ENCODE measurements at places on chromosomes 16 and 17. TPM values are rescaled to one million over a fixed set of nuclear protein-coding genes. Genes with fewer than 3 reads are reported as not detected.
A peak's percentile ranks its signal among the peaks of the same experiment; 100 is the strongest.

Gene ZNF213
- polyA plus RNA-seq: 13.2 TPM

- DNase-seq: no peak
Observed at GRCh38 chr16:73285436-73286201, 237.7 kb upstream of the ZFHX3 start.

- DNase-seq: peak; percentile 89
Observed at GRCh38 chr17:79294459-79295071, 219.9 kb downstream of the ENGASE start.

DNA sequence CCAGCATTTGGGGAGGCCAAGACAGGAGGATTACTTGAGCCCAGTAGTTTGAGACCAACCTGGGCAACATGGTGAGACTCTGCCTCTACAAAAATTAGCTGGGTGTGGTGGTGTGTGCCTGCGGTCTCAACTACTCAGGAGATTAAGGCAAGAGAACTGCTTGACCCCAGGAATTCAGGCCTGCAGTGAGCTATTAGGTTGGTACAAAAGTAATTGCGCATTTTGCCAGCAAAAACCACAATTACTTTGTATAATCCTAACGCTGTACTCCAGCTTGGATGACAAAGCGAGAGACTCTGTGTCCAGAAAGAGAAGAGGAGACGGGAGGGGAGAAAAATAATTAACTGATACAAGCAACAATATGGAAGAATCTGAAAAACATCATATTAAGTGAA, 32.7 kb downstream of the YWHAE start:
- DNase-seq: no peak

DNA sequence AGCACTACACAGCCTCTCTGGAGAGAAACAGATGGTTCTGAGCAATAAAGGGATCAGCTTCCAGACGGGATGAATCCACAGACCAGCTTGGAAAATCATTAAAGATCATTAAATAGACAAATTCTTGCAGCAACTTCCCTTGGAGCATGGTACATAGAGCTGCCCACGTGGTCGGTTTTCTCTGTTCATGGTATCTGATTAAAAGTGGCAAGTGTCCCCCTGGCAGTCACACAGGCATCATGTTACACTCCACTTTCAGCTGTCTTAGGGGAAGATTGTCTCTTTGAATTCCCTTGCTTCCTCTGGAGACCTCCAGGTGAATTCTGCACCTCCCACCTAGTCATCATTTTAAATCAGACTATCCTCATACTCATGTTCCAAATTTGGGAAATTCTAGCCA, 92.2 kb upstream of the CACNG3 start:
- peak; percentile 10 for DNase-seq

Gene XAF1
- 18.8 TPM for polyA plus RNA-seq

Gene SULT1A4
- polyA plus RNA-seq: 28.7 TPM

GRCh38 chr16:79247386-79247785, 353.2 kb downstream of the MAF start:
- no peak for DNase-seq

Gene MYO1D
- 27.1 TPM for polyA plus RNA-seq

GRCh38 chr16:17829811-17830210, 359.1 kb upstream of the XYLT1 start:
- no peak for DNase-seq

- DNase-seq: no peak
Observed at GRCh38 chr17:46795379-46795952, 23.0 kb downstream of the WNT3 start.

Gene OR1F1
- not detected for polyA plus RNA-seq

Gene CCL8
- 0.15 TPM for polyA plus RNA-seq

DNA sequence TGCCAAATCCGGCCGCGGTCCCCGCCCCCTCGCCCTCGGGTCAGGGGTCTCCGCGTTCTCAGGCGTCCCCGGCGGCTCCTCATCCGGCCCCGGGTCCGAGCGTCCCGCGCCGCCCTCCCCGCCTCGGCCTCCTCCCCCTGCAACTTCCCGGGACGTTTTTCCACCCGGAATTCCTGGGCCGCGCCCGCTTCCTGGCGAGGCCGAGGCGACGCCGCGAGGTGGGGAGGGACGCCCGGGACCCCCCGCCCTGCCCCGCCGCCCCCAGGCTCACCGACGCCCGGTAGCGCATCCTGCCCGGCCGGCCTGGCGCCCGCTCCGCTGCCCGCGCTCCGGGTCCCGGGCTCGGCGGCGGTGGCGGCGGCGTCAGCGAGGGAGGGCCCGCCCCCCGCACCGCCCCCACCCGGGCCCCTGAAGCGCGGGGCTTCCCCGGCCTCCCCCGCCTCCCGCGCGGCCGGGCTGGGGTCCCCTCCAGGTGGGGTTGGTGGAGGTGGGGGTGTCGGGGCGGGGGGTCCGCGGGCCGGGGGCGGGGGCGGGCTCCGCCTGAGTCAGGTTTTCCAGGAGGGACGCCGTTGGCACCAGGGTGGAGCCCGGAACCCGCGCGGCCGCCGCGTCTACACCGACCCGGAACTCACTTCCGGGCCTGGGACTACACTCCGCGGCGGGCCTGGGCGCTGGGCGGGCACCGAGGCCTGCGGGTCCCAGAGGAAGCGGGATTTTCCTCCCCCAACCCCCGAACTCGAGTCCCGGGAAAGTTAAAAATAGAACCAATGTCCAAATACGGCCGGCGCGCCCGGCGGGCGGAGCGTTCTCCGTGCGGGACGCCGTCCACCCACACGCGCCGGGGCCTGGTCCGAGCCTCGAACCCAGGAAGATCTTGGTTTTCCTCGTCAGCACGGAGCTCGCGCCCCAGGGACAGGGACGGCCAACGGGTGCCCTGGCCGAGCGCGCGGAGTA, 6.8 kb downstream of the MYO1C start:
- no peak for DNase-seq

DNA sequence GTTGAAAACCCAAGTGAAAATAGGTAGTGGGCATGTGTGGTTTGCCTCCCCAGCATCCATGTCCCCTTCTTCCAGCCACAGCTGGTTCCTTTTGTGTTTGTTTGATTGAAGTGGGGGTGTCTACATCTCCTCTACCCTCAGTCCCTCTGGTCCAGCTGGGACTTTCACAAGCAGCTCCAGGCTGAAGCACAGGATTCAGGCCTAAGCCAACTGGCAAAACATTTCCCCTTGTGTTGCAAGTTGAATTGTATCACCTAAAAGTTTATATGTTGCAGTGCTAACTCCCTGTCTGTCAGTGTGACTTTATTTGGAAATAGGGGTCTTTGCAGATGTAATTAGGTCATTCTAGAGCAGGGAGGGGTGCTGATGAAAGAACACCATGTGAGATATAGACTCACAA, 205.9 kb upstream of the ASIC2 start:
- no peak for DNase-seq

DNA sequence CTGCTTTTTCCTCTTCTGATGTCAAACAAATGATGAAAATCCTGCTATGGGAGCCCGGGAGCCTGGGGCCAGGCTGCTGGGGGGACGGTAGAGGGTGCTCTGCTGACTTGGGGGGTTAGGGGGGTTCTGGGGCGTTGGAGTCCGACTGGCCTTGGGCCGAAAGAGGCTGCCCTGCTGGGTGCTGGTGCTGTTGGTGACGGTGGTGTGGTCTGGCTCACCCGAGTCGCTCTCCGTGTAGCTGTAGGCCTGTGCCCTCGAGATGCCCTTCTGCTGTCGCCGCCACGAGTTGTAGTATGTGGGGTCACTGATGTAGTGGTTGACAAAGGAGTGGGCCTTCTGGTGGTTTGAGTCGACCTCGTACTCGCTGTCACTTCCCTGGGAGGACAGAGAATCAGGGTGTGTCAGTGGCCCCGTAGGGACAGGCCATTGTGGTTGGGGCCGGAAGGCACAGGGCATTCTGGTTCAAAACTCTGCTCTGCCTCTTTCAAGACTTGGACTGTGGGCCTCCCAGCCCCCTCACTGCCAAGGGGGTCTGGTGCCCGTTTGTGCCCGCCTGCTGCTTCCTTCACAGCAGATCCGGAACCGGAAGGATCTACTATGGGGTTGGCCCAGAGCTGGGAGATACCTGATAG, 26.9 kb upstream of the CDC42EP4 start:
- no peak for DNase-seq

DNA sequence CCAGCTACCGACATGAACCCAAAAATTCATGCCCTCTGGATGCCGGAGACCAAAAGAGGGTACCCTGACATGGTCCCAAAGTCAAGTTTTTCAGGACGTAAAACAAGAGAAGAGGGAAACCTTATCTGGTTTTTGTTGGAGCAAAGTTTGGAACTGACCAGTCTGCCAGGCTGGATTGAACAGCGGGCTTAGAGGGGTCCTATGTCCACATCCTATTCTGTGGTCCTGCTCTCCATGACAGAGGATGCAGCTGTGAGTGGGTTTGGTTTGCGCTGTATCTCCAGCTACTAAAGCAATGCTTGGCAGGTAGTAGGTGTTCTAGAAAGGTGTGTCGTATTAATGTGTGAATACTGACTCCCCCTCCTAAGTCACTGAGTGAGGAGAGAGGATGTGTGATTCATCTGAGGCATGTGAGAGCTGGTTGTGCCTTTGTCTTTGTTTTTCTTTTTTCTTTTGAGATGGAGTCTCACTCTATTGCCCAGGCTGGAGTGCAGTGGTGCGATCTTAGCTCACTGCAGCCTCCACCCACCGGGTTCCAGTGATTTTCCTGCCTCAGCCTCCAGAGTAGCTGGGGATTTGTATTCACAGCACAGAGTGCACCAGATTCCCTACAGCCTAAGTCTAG, 31.0 kb downstream of the PMM2 start:
- no peak for DNase-seq

Data from left kidney (tissue), 8 donors.